ENCODE measurements at places on chromosomes 13 and 19. TPM values are rescaled to one million over a fixed set of nuclear protein-coding genes. Genes with fewer than 3 reads are reported as not detected.

IRF2BP1 gene
- total RNA-seq: 17.9 TPM

ZNF726 gene
- total RNA-seq: 12.6 TPM

GPR12 gene
- not detected for total RNA-seq

CAPN12 gene
- 5.3 TPM for total RNA-seq

TUBA3C gene
- not detected for total RNA-seq

NRTN gene
- total RNA-seq: not detected

LYPD3 gene
- 0.84 TPM for total RNA-seq

ZNF805 gene
- 11.7 TPM for total RNA-seq

KCTD15 gene
- 3.6 TPM for total RNA-seq

ZNF491 gene
- total RNA-seq: 1.3 TPM

ZNF577 gene
- total RNA-seq: 4.6 TPM

SMG9 gene
- 91.3 TPM for total RNA-seq

EPS8L1 gene
- 0.74 TPM for total RNA-seq

TMEM259 gene
- 151 TPM for total RNA-seq

ZNF541 gene
- total RNA-seq: 0.44 TPM

BIVM gene
- total RNA-seq: 16.0 TPM

CATSPERD gene
- total RNA-seq: not detected

IGFL2 gene
- total RNA-seq: not detected

IGSF23 gene
- not detected for total RNA-seq

FIZ1 gene
- total RNA-seq: 23.9 TPM

USHBP1 gene
- total RNA-seq: 0.07 TPM

TDRD12 gene
- total RNA-seq: 0.20 TPM

KLK4 gene
- not detected for total RNA-seq

DNAJC15 gene
- total RNA-seq: 13.6 TPM

LGALS14 gene
- total RNA-seq: not detected

CLEC11A gene
- total RNA-seq: 0.53 TPM

UPK1A gene
- not detected for total RNA-seq

HCST gene
- 60.1 TPM for total RNA-seq

SPTBN4 gene
- 1.2 TPM for total RNA-seq

KCTD4 gene
- total RNA-seq: not detected

ARHGAP45 gene
- total RNA-seq: 220 TPM

CASP14 gene
- total RNA-seq: not detected

OVOL3 gene
- total RNA-seq: not detected

CNMD gene
- not detected for total RNA-seq

TLE6 gene
- 1.1 TPM for total RNA-seq

SMIM44 gene
- not detected for total RNA-seq

OR4F17 gene
- total RNA-seq: not detected

KCNRG gene
- total RNA-seq: 0.42 TPM

PCSK4 gene
- 1.3 TPM for total RNA-seq

ADPRHL1 gene
- 0.85 TPM for total RNA-seq

SLITRK5 gene
- not detected for total RNA-seq

OR7C2 gene
- total RNA-seq: not detected

SIGLEC5 gene
- total RNA-seq: 0.13 TPM

IL12RB1 gene
- 19.6 TPM for total RNA-seq

SERP2 gene
- 0.57 TPM for total RNA-seq

MYO1F gene
- total RNA-seq: 81.3 TPM
